ENCODE measurements at places on chromosomes 1 and 21. TPM values are rescaled to one million over a fixed set of nuclear protein-coding genes. Genes with fewer than 3 reads are reported as not detected.

GRCh38 chr1:5189384-5189783, 535.0 kb downstream of the AJAP1 start:
- no peak for DNase-seq

PLCH2 gene
- 0.12 TPM for total RNA-seq

PKLR gene
- not detected for total RNA-seq

GNG12 gene
- total RNA-seq: 174 TPM

GRCh38 chr21:42475526-42476387, 20.3 kb downstream of the RSPH1 start:
- DNase-seq: no peak

OR2T33 gene
- not detected for total RNA-seq

GRCh38 chr1:243253926-243254232, 1.2 kb downstream of the CEP170 start:
- DNase-seq: no peak

GRCh38 chr1:240539769-240540414, 72.1 kb downstream of the GREM2 start:
- DNase-seq: no peak

DNA sequence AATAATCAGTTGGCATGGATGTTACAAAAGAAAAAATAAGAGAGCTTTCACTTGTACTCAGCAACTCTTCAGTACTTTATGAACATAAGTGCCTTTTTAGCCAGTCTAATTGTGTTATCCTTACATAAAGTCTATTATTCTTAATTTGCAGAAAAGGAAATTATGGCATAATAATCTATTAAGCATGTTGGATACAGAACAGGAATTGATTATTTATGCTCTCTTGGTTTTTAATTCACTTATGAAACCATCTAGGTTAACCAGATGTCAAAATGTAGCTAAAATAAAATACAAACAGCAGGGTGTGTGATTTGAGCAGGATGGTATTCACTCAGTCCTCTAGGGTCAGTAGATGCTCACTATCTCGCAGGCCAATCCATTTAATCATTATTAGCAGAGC, 79.7 kb downstream of the PLPPR5 start:
- DNase-seq: no peak

IRF6 gene
- 0.20 TPM for total RNA-seq

- peak; percentile 76 for DNase-seq
Observed at GRCh38 chr1:156281281-156281680, 1.3 kb downstream of the SMG5 start.

TPTE gene
- total RNA-seq: 3.1 TPM

- no peak for DNase-seq
Observed at GRCh38 chr1:175864625-175865024, 121.2 kb upstream of the TNR start.

GRCh38 chr1:115717541-115717940, 51.0 kb downstream of the CASQ2 start:
- peak; percentile 18 for DNase-seq

- DNase-seq: no peak
Observed at GRCh38 chr1:62941780-62942179, 157.8 kb downstream of the ATG4C start.

- DNase-seq: peak; percentile 35
Observed at GRCh38 chr1:42379794-42380585, 602 bp upstream of the RIMKLA start.

GRCh38 chr1:210132582-210132981, 100.0 kb upstream of the SERTAD4 start:
- DNase-seq: peak; percentile 46

TSPAN2 gene
- 0.49 TPM for total RNA-seq

NEK2 gene
- 100 TPM for total RNA-seq

DNA sequence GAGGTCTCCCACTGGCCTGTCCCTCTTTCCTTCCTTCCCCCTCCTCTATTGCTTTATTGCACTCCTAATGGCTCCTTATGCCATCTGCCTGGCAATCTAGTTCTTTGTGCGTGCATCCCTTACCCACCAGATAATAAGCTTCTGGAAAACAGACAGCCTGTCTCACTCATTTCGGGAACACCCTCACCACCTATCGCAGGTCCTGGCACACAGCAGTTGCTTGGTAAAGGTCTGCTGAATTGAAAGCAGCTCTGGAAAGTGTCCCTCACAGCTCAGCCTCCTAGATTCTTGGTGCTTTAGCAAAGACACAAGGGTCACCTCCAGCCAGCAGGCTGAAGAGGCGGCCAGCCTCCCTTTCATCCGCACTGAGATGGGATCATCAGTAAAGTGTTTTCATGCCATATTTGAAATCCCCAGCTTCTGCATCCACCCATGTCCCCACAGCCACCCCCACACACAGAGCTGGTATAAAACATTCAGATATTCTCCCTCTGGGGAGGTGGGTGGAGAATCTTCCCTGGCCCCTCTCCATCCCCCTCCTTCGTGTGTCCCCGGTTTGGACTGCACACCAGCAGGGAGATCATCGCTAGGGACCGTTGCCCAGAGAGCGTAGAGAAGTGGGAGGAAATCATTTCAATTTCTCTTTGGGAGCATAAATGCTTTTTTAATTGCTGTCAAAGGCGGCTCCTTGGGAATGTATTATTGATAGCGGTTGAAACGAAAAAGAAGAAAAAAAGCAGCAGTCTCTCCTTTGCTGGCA, 29.1 kb upstream of the ATP2B4 start:
- no peak for DNase-seq

DNA sequence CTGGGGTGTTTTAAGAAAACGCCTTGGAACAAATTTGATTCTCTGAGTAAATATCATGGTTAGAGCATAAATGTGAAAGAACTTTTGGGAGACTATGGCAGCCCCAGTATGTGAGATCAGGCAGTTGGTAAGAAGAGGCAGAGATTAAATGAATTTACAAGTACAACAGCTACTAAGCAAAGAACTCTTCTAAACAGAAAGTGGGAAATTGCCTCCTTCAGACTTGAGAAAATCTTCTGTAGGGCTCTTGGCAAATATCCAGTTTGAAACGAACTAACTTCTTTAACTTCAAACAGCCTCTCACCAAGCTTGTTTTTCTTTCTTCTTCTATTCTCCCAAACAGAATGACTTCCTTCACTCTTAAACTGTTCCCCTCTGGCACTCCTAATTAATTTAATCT, 337.7 kb downstream of the SIPA1L2 start:
- no peak for DNase-seq

RAB29 gene
- 15.1 TPM for total RNA-seq

ARL8A gene
- 18.9 TPM for total RNA-seq

GRCh38 chr1:231639819-231640218, 13.2 kb downstream of the DISC1 start:
- no peak for DNase-seq

DNA sequence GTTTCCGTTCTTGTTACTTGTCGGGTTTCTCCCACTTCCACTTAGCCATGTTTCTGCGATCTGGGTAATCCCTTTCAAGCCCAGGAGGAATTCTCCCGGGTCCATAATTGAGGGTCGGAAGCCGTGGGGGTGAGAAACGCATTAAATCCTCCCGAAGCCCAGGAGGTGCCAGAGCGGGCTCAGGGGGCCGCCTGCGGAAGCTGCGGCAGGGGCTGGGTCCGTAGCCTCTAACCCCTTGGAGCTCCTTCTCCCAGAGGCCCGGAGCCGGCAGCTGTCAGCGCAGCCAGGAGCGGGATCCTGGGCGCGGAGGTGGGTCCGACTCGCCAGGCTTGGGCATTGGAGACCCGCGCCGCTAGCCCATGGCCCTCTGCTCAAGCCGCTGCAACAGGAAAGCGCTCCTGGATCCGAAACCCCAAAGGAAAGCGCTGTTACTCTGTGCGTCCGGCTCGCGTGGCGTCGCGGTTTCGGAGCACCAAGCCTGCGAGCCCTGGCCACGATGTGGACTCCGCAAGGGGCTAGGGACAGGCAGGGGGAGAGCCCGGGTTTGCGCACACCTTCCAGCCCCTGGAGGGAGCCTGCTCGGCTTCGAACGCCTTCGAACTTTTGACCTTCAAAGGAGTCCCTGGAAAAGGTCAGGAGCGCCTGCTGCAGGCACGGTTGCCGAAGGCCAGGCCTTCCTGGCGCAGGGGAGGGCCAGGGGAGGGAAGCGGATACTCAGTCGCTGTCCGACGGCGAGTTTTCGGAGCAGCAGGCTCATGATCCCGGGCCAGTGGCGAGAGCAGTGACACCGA, 1.7 kb upstream of the SIM2 start:
- no peak for DNase-seq

DNA sequence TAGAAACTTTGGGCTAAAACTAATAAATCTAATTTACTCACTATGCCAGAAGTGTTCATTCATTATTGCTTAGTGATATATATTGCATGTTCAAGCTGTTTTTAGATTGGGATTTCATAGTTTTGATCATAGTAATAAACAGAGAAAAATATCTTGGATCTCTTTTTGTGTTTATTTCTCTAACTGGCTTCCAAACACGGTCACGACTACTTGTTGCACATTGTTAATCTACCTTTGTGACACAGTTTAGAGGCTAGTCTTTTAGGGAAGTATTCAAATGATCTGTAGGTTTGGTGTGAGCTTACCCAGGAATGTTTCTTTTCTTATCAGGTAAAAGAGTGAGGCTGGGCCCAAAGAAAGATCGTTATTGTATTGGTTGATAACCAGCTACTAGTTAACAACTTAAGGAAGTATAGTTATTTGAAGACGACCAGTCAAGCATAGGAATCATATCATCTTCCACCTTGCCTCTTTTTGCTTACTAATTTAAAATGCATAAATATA, 50.8 kb upstream of the FASLG start:
- no peak for DNase-seq

Data from RPMI7951 (cell line).